ENCODE measurements at places on chromosomes 4 and X.

GRCh38 chr4:5636766-5637670 lies 71.3 kb downstream of the EVC2 start:
- DNase-seq: no peak

DNA sequence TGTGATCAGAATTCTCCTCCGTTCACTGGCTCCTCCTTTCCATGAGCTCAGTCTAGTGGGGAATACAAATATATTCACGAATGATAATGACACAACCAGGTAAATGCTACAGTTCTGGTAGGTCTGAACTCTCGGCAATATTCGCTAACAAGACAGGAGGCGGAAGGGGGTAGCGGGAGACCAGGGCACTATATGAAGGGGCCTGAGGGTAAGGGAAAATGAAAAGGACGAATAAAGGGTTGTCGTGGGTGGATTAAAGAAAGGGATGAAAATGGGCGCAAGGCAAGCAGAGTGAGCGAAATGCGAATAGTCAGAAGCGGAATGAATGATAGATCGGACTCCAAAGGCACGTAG lies 743 bp downstream of the NKAP start:
- DNase-seq: no peak

GRCh38 chr4:93086356-93086755 lies 742.2 kb upstream of the ATOH1 start:
- no peak for DNase-seq

GRCh38 chrX:138718941-138719340 lies 7.4 kb upstream of the FGF13 start:
- no peak for DNase-seq

All from suppressor macrophage treated with lipopolysaccharide for 4 hours (primary cell).